ENCODE measurements at places on chromosomes 7 and 10.

GRCh38 chr10:60182691-60183090 is 207.0 kb downstream of the ANK3 start:
- DNase-seq, result no peak

GRCh38 chr7:129840757-129841156 is 112.0 kb downstream of the UBE2H start:
- DNase-seq, result no peak

GRCh38 chr7:79050603-79051002 is 402.9 kb downstream of the MAGI2 start:
- no peak for DNase-seq

- no peak for DNase-seq
Measured at GRCh38 chr7:130294314-130294713, 1.4 kb downstream of the CPA4 start.

DNA sequence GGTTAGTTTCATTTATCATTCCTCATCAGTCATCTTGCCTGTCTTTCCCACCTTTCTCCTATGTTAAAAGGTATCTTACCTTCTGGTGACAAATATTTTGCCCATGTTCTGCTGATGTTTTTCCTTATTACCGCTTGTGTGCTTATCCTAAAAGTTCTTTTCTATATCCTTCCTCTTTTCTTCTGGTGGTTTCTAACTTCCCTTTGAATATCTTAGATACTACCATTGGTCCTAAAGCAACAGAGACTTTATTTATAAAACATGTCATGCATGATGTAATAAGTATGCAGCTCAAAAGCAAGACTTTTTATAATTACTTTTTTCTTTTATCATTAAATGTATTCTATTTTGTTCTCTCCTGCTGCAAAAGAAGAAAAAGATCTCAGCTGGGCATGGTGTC is 24.8 kb downstream of the TBC1D12 start:
- DNase-seq, result no peak

- DNase-seq, result no peak
Measured at GRCh38 chr7:43952028-43952427, 25.8 kb downstream of the UBE2D4 start.

DNA sequence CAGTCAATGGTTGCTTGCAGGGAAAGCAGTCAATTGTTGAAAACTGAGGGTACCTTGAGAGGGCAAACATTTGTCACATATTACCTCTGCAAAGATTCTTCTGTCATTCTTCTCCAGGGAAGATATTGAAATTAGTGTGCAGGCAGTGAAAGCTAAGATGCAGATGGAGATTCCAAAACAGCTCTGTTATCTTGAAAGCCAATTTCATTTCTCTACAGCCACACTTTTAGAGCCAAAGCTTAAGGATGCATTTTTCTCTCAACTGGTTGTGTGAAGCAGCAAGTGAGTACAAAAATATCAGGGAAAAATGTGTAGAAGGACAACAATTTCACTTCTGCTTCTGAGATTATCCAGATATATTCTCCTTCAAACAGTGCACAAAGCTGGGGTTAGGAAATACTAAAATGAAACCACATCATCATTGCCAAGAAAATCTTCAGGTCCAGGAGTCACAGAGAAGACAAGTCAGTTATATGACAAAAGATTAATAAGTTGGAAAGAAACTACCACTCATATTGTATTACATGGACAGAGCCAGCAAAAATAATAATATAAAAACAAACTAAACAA is 16.3 kb downstream of the SGMS1 start:
- no peak for DNase-seq

- no peak for DNase-seq
Measured at GRCh38 chr10:33559105-33559504, 224.6 kb upstream of the NRP1 start.

DNA sequence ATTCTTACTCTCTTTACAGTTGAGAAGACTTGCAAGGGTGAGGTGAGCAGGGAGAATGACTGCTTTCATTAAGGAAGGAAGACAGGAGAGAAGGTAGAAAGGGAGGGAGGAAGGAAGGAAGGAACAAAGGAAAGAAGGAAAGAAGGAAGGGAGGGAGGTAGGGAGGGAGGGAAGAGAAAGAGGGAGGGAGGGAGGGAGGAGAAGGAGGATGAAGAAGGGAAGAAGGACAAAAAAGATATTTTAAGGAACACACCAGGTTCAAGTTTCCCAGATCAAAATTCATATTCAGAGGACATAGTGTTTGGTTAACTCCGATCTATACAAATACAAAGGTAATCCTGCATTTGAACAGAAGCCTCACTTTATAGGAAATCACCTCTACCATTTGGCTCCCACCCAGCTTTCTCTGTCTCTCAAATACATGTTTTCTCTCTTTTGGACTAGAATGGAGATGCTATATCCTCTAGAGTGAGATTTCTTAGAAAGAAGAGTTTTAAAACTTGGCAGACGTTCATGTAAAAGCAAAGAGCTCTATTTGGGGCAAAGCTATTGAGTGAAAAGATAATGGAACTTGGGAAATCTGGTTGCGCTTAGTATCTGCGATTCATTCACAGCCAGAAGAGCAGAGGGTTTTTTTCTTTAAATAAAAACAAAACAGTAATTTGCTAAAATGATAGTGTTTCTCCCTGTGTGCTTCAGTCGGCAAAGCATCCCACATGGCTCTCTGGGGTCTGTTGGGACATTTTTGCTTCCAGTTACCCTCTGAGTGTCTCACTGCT is 261.9 kb upstream of the LYZL1 start:
- DNase-seq, result no peak

DNA sequence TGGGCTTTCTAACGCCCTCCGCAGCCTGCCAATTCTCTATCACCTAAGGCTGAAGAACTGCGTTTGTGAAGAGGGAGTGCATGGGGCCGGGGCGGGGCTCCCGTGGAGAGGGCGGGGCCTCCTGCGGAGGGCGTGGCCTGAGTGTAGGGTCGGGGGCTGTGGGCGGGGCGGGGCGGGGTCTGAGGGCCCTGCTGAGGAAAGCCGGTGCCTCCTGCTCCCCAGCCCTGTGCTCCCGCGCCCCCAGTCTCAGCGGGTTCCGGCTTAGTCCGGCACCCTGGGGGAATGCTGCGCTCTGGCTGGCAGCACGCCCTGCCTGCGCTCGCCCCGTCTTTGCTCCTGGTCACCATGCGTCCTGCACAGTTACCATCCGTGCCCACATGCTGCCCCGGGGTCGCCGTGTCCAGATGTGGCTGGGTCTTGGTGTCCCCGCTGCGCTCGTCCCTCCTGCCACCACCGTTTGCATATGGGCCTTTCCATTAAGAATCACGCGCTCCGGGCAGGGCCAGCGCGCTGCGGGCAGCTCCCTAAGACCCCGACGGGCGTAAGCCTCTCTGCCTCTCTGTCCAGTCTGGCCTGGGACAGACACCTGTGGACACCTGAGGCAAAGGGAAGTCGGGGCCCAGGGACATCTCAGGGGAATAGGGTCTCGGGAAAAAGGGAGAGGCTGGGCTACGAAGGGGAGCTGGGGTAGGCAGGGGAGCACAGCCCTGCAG is 144.0 kb upstream of the RET start:
- DNase-seq, result peak; percentile 52

GRCh38 chr10:87000491-87000890 is 19.6 kb upstream of the FAM25A start:
- DNase-seq, result no peak

- no peak for DNase-seq
Measured at GRCh38 chr7:88111140-88111743, 108.6 kb downstream of the SRI start.

DNA sequence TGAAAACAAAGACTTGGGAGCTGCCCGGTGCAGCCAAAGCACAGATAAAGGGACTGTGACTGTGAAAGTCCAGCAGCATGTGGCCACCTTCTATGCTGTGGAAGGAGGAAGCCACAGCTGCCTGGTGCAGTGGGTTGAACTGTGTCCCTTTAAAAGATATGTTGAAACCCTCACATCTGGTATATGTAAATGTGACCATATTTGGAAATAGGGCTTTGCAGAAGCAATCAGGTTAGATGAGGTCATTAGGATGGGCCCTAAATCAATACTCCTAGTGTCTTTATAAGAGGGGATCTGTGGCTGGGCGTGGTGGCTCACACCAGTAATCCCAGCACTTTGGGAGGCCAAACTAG is 136.9 kb downstream of the GLI3 start:
- no peak for DNase-seq

DNA sequence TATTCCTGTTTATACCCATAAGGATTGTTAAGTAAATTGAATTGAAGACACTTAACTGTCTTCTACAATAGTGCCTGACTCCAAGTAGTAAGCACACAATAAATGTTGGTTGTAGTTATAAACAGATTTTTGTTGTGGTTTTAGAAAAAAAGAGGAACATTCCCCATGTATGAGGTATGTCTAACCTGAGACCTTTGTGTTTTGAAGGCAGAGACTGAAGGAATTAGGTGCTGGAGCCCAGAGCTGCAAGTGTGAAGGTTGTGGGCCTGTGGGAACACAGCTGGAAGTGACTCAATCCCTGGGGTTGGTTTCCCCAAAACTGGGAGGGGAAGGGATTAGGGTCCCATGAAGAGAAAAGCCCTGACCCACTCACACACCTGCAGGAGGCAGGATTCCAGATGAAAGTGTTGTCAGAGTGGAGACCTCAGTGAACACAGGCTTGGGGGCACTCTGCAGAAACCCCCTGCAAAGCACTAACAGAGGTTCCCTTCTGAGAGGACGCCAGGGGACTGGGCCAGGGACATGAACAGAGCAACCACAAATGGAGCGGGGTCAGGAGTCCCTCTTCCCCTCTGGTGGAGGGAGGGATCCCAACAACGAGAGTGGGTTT is 265.1 kb upstream of the KLF14 start:
- no peak for DNase-seq

DNA sequence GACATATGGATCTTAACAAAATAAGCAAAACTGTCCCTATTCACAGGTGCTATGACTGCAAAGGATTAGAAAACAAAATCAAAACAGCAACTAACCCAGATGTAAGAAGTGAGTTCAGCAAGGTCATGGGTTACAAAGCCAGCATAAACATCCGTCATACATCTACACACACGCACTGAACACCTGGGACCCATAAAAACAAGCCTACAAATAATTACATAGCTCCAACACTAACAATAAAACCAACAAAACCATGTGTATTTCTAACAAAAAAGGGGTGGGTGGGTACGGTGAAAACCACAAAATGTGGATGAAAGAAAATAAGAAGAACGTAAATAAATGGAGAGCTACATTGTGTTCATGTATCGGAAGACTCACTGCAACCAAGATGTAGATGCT is 256.8 kb downstream of the ELFN1 start:
- no peak for DNase-seq

DNA sequence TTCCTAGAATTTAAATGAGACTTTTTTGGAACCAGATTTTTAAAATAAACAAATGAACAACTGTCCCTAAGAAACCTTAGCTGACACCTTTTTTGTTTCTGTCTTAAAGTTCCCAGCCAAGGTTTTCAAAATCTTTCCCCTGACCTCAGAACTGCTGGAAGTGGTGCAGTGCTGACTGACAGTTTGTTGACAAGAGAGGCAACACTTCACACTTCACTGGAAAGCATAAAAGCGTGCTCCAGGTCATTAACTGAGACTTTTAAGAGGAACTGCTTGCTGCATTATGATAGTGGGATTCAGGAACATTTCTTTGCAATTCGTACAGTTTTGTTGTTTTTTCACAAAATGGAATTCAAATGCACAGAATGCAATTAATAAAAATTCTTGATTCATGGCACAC is 36.2 kb downstream of the SYPL1 start:
- DNase-seq, result no peak

- DNase-seq, result no peak
Measured at GRCh38 chr7:138963675-138964074, 17.5 kb downstream of the KIAA1549 start.

- DNase-seq, result no peak
Measured at GRCh38 chr10:132264966-132265889, 42.5 kb downstream of the STK32C start.

DNA sequence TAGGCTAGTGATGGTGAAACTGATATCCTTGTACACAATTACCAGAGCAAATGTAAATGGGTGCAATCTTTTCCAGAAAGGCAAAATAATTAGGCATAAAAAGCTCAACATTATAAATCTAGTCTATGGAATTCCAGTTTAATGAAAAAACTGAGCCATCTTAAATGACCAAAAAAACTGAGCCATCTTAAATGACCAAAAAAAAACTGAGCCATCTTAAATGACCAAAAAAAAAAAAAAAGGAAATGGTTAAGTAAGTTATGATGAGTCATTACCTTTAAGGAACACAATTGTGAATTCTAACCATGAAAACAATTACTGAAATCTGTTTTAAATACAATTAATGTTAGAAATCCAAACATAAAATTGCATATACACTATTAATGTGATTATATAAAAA is 25.3 kb downstream of the USP6NL start:
- DNase-seq, result no peak

GRCh38 chr10:119461380-119461779 is 81.1 kb downstream of the RGS10 start:
- no peak for DNase-seq

- DNase-seq, result no peak
Measured at GRCh38 chr10:75450075-75450445, 18.6 kb downstream of the LRMDA start.

- no peak for DNase-seq
Measured at GRCh38 chr7:75985518-75986146, 8.8 kb downstream of the TMEM120A start.

DNA sequence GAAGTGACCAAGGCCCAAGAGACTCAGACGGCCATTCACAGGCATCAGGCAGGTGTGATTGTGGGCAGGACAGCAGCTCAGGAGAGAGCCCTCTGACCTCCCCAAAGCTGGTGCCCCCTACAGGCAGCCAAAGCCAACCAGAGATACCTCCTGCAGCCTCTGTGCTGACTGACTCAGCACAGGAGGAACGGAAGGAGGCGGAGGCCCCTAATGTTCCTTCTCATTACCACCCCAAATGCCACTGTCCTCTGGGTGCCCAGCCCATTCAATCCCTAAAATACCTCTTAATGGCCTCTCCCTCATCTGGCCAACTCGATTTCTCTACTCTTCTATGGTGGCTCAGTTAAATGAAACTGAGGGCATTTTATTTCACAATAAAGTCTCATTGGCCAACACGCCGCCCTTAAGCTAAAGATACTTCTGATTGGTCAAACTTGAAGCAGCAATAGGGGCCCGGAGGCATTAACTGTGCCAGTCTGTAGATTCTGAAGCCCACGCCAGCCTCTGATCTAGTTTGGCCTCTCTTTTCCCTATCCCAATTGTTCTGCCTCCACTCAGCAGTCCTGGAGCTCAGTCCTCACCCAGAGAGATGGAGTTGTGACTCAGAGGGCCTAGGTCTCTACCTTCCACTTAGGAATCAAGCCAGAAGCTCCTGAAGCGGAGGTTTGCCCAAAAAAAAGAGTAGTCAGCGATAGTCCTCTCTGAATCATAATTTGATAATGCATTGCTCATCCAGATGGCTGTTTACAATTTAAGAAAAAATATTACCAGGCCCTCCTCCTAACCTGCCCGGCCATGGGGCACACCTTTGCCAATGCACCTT is 1.2 kb downstream of the CYREN start:
- no peak for DNase-seq

- DNase-seq, result no peak
Measured at GRCh38 chr10:113423981-113424721, 128.7 kb upstream of the HABP2 start.

Measured in activated CD4-positive, alpha-beta T cell treated with anti-CD3 and anti-CD28 coated beads for 1 hour (primary cell).